ENCODE measurements at places on chromosomes 11 and 22. TPM values are rescaled to one million over a fixed set of nuclear protein-coding genes. Genes with fewer than 3 reads are reported as not detected.

Gene FGF19
- not detected for total RNA-seq

Gene PIK3IP1
- total RNA-seq, result 28.9 TPM

Gene APOBEC3C
- total RNA-seq, result 15.0 TPM

Gene MPZL3
- 0.59 TPM for total RNA-seq

Gene SLC22A8
- total RNA-seq, result not detected

Gene LARGE1
- total RNA-seq, result 23.9 TPM

Gene KLHDC7B
- 0.63 TPM for total RNA-seq

Gene OLFML1
- total RNA-seq, result 3.4 TPM

Gene KIF18A
- 6.8 TPM for total RNA-seq

Gene HMOX1
- 169 TPM for total RNA-seq

Gene B4GALNT4
- 2.2 TPM for total RNA-seq

Gene ENTHD1
- not detected for total RNA-seq

Gene GAL3ST1
- total RNA-seq, result 0.23 TPM

Gene ISX
- not detected for total RNA-seq

Gene ANO9
- not detected for total RNA-seq

Gene NPAS4
- not detected for total RNA-seq

Gene TRPT1
- total RNA-seq, result 26.2 TPM

Gene PDGFB
- 0.33 TPM for total RNA-seq

Gene KCNJ1
- total RNA-seq, result not detected

Gene TESMIN
- 0.10 TPM for total RNA-seq

Gene PRR5
- 2.3 TPM for total RNA-seq

Gene RASD2
- 0.65 TPM for total RNA-seq

Gene MRGPRX3
- total RNA-seq, result not detected

Gene TRIM66
- total RNA-seq, result 13.2 TPM

Gene RPS3
- 1,080 TPM for total RNA-seq

Gene GAB2
- total RNA-seq, result 17.7 TPM

Gene BRSK2
- total RNA-seq, result 0.46 TPM
